ENCODE measurements at places on chromosomes 5 and 9.

GRCh38 chr9:116980582-116981120 is 293.5 kb downstream of the TRIM32 start:
- no peak for DNase-seq

DNA sequence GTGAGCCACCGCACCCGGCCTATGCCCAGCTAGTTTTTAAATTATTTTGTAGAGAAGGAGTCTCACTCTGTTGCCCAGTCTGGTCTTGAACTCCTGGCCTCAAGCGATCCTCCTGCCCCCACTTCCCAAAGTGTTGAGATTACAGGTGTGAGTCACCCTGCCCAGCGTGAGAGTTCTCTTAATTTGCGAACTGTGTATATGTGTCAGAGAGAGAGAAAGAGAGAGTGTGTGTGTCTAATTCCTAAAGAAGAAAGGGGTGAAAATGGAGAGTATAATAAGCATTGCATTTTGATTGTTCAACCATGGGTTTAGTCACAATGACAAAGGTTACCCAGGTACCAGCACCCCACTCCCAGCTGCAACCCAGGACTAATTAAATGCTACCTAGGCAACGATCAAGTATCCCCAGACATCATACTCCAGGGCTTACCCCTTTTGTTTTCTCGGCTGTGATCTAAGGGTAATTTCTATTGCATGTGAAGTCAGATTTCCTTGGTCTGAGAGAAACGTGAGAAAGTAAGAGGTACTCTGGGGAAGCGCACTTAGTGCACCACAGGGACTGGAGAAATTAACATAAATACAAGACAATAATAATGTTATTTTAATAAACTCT is 16.6 kb downstream of the MAP1B start:
- no peak for DNase-seq

DNA sequence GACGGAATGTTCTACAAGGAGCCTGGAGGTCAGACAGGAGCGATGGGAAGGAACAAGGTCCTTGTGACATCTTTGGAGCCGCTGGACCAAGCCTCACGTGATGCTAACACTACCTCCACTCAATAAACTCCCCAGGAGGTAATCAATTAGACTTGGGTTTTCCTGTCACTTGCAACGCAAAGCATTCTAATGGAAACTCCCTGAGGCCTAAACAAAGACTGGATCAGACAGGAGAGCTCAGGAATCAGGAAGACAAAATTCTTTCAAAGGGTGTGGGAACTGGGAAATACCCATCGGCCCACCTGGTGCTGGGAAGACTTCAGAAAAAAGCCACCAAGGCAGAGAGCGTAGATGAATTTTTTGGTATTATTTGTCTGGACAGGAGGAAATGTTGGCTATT is 22.3 kb upstream of the UNC5A start:
- DNase-seq = no peak

DNA sequence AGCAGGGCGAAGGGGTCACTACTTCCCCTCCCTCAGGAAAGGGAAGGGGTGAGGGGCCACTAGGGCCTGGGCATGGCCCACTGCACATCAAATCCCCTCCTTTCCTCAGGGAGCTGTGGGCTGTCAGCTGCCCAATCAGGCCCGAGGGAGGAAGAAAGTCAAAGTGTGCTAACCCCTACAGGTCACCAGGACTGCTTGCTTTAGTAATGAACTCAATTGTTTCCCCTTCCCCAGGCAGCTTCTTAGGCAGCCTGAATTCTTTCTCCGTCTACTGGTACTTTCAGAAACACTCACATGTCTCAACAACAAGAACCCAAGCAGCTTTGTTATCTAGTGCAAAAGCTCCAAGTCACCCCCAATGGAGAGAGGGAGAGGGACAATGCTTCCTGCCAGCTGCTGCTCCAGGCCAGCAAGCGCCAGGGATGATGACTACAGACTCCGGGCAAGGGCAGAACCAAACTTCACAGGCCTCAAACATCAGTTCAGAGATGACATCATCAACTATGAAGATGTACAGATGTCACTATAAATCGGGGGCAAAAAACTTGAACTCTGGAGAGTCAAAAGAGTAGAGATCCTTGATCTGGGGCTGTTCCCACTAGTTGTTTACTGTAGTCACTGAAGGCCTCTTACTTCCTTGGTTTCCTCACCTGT is 100.7 kb downstream of the SLIT3 start:
- no peak for DNase-seq

- no peak for DNase-seq
These were observed 460.7 kb upstream of the MEF2C start for GRCh38 chr5:89343666-89344065.

DNA sequence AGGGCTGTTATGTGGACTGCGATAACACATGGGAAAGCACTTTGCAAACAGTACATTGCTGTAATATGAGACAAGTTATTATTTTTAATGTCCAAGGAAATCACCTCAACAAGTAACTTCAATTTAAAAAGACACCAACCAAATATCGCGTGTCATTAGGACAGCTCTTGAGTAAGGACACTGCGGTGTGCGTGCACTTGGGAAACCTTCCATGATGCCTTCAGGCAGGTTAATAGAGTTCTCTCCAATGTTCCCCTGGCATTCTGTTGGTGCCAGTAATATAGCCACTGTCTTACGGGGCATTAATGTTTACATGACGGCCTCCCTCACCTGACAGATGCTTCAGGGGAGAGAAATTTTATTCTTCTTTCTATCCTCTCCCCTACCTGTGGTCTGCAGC is 42.9 kb downstream of the TTLL11 start:
- DNase-seq = no peak

DNA sequence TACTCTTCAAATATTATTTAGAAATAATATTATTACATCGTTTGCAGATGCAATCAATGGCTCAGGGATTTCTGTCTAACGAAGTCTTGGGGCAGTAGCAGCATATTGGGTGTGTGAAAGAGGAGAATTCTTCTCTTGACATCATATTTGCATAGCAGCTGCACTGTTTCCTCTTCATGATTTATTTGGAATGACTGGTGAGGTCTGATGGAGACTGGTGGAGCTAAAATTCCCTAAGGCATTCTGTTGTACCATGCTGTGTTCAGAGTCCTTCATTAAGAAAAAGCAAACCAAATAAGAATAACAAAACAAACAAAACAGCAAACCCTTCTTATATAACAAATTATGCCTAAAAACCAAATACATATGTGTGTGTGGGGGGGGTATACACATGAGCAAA is 177.6 kb downstream of the DIRAS2 start:
- no peak for DNase-seq
